ENCODE measurements at places on chromosomes 6 and 20. TPM values are rescaled to one million over a fixed set of nuclear protein-coding genes. Genes with fewer than 3 reads are reported as not detected.

CTCFL gene
- total RNA-seq: 0.07 TPM

GRCh38 chr6:36510365-36510764 lies 36.9 kb downstream of the STK38 start:
- H3K27ac ChIP-seq: no peak overlapping the region
- no peak overlapping the region for H3K4me3 ChIP-seq
- peaks cover 42% of the 10 kb centered on the region for H3K36me3 ChIP-seq
- no peaks in the 10 kb centered on the region for H3K27me3 ChIP-seq
- DNase-seq: no peak

CRISP3 gene
- total RNA-seq: 120 TPM

TGM3 gene
- total RNA-seq: 1.5 TPM

DNA sequence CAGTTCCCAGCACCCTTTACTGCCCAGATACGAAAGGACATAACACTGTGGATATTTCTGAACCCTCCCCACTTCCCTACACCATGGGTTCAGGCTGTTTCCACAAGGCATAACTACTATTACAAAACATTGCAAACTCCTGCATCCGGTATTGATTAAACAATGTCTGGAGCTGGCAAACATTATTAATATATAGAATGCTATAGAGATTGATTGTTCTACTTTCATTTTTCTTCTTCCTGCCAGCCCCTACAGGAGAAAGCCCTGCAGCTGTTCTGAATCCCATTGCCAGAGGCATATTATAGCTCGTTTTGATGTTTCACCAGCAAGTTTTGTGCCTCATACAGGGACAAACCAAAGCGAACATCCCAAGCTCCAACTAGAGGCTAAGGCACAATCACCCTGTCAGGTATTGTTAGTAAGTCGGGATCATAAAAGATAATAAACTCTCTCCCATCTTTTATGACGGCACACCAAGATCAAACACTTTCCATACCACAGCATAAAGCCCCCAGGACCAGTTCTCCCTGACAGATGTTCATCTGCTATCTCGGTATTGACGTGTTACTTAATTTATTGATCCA lies 331.1 kb upstream of the NT5E start:
- no peak overlapping the region for H3K27ac ChIP-seq
- H3K27me3 ChIP-seq: peaks cover 6% of the 10 kb centered on the region
- DNase-seq: no peak
- H3K36me3 ChIP-seq: no peaks in the 10 kb centered on the region

- peaks cover 7% of the 10 kb centered on the region for H3K4me1 ChIP-seq
- H3K36me3 ChIP-seq: no peaks in the 10 kb centered on the region
- H3K27ac ChIP-seq: no peak overlapping the region
- H3K4me3 ChIP-seq: no peak overlapping the region
Measured at GRCh38 chr6:39982720-39983119, 48.5 kb upstream of the MOCS1 start.

DEFB124 gene
- total RNA-seq: not detected

HTR1B gene
- total RNA-seq: 1.9 TPM
